ENCODE measurements at places on chromosomes 6 and 20.

DNA sequence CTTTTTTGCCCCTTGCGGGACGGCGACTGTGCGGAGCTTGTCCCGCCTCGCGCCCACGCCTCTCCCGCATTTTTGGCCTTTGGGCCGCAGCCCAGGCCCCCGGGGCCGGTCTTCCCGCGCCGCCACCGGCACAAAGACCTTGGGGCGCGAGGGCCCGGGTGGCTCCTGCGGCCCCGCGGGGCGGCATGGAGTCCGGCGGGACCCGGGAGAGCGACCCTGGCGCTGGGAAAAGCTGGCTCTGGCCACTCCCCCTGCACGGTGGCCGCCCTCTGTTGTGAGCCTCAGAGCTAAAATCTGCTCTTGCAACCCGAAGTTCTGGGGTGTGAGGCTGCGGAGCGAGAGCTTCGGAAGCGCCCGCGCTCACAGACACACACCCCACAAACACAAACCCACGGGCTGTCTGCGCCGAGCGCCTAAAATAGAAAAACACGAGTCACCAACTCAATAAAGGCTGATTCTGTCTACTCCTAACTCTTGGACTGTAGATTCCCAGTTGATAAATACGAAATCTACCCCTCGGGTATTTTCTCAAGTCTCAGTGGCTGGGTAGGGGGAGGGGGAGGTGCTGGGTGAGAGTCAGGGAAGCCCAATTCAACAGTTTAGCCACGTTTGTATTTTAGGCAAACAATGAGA is 496 bp upstream of the BEND3 start:
- DNase-seq = peak; percentile 93

DNA sequence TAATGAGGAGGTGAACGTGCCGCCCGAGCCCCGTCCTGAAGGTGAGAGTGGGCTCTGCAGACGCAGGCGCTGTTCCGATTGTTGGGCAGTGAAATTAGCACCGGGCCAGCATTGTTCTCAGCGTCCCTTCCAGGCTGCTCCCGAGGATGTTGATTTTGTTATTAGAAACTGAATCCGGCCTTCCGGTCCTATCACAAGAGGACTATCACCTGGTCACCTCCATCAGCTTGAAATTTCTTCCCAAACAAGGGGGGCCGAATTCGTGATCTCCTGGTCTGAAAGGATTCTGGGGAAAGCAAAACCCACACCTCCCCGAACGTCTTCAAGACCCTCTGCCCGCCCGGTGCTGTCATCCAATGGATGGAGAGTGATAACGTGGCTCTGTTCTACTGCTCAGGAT is 186.0 kb downstream of the TAF4 start:
- no peak for DNase-seq

DNA sequence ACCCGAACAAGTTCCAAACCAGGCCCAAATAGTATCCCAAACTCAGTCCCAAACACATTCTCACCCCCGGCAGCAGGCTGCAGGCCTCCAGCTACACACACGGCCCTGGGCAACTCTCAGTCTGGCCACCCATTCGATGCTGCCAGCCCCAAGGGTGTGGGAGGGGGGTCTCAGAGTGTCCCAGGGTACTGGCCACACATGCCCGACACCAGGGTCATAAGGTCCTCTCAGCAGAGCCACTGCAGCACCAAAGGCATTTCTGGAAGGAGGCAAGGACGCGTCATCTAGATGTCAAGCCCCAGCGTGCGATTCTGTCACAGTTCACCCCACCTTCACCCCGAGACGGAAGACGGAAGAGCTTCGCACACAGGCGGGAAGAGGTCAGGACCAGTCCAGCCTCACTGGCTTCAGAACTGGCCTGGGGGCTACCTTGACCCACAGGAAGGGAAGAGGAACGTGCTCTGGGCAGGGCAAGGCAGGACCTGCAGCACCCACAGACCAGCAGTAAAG is 9.5 kb downstream of the MYL9 start:
- no peak for DNase-seq

DNA sequence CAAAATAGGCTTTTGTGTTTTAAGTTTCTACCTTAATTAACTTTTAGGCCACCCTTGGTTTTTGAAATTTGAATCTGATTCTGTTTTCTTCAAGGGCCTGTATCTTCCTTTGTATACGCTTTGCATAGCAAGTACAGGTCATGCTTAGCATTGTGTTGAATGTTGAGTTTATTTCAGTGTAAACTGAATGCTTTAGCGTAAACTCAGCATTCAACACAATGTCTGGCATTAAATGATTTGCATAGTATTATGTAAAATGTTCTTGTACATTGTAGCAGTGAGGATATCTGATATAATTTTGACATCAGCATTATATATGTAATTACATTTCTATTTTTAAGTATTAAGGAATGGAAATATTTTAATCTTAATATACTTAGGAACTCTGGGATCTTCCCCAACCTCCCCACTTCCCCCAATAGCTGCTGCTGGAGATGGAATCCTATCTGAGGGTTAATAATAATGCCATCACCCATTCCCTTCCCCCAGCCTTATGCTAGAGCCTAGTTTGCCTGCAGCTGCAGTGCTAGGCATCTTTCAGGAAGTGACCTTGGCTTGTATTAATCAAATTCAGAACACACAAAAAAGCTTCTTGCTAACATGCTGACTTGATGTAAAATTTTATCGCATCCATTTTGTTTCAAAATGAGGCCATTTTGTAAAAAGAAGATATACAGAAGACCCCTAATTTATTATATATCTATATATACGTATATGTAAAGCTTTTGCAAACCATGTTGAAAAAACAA is 73.1 kb downstream of the NCOA3 start:
- peak; percentile 82 for DNase-seq

GRCh38 chr6:109118337-109118736 is 23.0 kb downstream of the CEP57L1 start:
- DNase-seq = peak; percentile 85

Data from NCI-H69 (cell line).